ENCODE measurements at places on chromosomes 1 and 21. TPM values are rescaled to one million over a fixed set of nuclear protein-coding genes. Genes with fewer than 3 reads are reported as not detected.

The GPATCH2 gene
- 6.0 TPM for total RNA-seq

The TEX38 gene
- total RNA-seq = not detected

The PPFIA4 gene
- total RNA-seq = under 0.01 TPM

The RAB29 gene
- 17.1 TPM for total RNA-seq

The C1orf87 gene
- total RNA-seq = not detected

The OR2T1 gene
- not detected for total RNA-seq
